ENCODE measurements at places on chromosomes 6 and 20.

- DNase-seq: no peak
Measured at GRCh38 chr6:84007871-84008270, 25.7 kb upstream of the MRAP2 start.

DNA sequence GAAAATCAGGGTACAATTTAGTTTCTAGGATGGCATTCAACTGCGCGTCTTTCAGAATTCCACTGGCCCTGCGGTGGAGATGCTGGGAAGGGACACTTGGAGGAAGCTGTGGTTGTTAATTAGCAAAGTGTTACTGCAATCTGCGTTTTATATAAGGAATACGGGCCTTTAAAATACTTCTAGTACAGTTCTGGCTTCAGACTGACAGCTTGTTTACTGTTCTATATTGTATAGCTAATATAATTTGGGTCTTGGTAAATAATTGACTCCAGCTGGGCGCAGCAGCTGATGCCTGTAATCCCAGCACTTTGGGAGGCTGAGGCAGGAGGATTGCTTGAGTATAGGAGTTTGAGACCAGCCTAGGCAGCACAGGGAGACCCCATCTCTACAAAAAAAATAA is 63.7 kb downstream of the MYB start:
- DNase-seq: no peak

DNA sequence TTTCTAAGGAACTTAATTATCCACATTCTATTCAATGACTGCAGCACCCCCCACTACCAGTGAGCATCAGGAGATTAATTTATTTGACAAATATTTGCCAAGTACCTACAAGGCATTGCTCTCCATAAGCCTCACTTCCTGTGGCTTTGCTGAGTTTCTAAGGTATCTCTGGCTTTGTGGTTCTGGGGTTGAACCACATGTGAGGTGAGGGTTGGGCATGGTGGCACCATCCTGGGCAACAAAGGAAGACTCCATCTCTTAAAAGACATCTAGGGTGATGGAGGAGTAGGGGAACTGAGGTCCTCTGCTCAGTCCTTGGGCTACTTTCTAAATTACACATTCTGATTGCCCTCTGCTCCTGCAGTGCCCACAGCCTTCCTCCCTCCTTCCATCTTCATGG is 25.5 kb upstream of the WFDC2 start:
- no peak for DNase-seq

DNA sequence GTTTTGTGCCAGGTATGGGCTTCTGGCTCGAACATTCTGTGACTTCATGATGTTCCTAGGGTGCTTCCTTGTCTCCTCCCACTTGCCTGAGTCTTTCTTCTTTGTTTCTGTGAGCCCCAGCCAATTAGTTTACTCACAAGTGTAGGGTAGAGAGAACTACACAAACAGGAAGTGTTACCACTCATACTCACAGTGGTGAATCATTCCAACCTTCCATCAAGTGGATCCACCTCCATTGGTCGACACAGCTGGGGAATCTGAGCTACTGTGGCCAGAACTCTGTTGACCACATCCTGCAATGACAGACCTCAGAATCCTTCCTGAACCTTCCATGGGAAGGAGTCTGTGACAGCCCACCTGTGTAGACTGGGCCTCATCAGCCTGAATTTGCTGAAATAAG is 76.8 kb downstream of the UNC5CL start:
- no peak for DNase-seq

GRCh38 chr6:143549221-143549948 is 37.9 kb upstream of the FUCA2 start:
- DNase-seq: no peak

All from dermis microvascular lymphatic vessel endothelial cell (primary cell).